ENCODE measurements at places on chromosomes 11 and 22. TPM values are rescaled to one million over a fixed set of nuclear protein-coding genes. Genes with fewer than 3 reads are reported as not detected.

DNA sequence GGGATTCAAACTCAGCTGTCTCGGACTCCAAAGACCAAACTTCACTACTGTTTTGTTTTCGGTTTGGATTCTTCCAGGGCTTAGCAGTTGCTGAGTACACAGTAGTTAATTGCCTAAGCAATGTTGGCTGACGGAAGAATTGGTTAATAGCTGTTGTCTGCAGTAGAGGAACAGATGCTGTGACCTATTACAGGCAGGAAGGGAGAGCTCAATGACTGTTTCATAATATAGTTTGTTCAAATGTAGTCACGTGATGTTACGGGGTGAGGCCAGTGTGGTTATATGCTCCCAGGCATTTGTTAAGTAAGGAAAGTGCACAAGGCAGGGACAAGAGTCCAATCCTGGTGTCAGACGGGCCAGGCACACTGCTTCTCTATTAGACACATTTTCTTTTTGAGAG is 222.6 kb upstream of the CCDC90B start:
- no peak overlapping the region for H3K4me3 ChIP-seq
- H3K27ac ChIP-seq = no peak overlapping the region
- H3K4me1 ChIP-seq = peaks cover 8% of the 10 kb centered on the region
- DNase-seq = no peak

DNA sequence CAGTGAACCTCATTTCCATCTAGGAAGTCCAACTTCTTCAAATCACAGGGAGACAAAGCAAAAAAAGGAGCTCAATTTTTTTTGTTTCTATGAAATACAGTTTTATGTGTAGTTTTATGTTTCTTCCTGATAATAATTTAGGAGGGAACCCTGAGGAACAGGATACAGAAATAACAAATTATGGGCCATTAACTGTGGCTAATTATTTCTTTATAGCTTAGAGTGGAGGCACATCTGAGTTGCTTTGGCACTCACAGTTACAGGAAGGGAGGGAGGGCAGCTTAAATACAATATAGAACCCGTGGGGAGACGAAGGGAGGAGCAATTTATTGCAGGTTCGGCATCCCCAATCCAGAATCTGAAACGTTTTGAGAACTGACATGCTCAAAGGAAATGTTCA is 37.1 kb upstream of the HORMAD2 start:
- H3K4me1 ChIP-seq = peaks cover 27% of the 10 kb centered on the region
- H3K27me3 ChIP-seq = no peaks in the 10 kb centered on the region
- no peak for DNase-seq
- H3K36me3 ChIP-seq = no peaks in the 10 kb centered on the region

GRCh38 chr22:42754658-42755057 is 34.0 kb upstream of the A4GALT start:
- no peak overlapping the region for H3K4me3 ChIP-seq
- H3K27ac ChIP-seq = no peak overlapping the region
- H3K36me3 ChIP-seq = no peaks in the 10 kb centered on the region
- no peaks in the 10 kb centered on the region for H3K4me1 ChIP-seq
- no peak for DNase-seq

DNA sequence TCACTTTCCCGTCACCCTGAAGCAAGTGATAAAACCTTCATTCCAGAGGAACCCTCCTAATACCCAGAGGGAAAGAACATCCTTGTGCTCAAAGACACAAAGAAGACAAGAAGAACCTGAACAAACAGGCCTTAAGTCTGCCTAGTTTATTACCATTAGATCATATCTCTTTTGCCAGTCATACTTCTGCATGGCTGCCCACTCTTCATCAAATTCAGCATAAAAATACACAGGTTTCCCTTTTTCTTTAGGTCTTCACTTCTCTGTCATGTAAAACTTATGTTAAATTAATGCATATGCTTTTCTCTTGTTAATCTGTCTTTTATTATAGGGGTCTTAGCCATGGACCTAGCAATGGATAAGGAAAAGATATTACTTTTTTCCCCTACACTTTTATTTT is 459.7 kb downstream of the DLG2 start:
- H3K27ac ChIP-seq = no peak overlapping the region
- H3K4me3 ChIP-seq = no peak overlapping the region
- H3K27me3 ChIP-seq = no peaks in the 10 kb centered on the region

DNA sequence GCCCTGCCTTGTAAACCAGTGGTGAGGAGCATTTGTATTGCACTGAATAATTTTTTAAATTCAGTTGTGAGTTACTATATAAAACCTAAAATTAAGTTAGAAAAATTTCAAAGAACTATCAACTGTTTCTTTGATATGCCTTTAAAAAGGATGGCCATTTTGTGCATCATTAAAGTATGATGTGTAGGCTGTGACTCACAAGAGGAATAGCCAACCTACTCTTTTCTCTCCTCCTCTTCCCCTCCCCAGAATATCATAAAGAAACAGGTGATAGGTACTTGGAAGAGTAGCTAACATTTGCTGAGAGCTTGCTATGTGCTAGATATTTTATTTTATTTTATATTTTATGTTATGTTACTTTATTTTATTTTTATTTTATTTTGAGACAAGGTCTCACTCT is 10.6 kb upstream of the PIK3C2A start:
- no peak overlapping the region for H3K4me3 ChIP-seq
- H3K27me3 ChIP-seq = no peaks in the 10 kb centered on the region
- H3K36me3 ChIP-seq = peaks cover 12% of the 10 kb centered on the region
- no peaks in the 10 kb centered on the region for H3K4me1 ChIP-seq

DNA sequence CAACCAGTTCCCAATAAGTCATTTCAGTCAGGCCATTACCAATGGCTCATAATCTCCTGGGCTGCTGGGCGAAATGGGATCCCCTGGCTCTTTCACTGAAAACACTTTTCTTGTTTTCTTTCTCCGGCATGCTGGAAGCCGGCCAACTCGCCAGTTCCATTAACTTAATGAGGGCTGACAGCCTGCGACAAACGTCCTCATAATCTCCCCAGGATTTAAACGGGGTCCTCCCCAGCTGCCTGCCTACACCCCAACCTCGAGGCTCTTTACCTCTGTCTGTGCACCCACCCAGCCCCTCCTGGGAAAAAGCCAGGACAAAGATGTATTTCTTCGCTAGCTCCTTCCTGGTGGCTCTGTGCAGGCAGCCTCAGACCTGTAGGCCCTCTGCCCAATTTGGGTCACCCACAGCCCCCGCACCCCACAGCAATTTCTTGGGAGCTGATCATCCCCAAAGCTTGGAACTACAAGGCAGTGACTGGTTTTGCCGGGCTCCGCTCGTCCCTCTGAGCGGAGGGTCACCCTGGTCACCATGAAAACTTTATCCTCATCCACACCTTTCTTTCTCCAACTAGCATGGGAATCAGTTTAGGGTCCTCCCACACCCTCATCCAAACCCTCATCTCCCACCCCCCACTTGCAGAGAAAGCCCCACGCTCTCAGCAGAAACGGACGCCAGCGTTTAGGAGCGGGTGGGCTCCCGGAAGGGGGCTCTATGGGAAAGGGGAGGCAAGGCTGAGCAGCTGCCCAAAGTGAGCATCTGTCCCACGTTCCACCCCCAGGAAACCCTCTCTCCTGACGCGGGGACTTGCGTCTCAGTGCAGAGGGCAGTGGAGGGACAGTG is 51.1 kb upstream of the KCNQ1OT1 start:
- H3K27me3 ChIP-seq = no peaks in the 10 kb centered on the region
- peak overlapping the region; percentile 93 for H3K27ac ChIP-seq
- no peaks in the 10 kb centered on the region for H3K36me3 ChIP-seq
- no peak overlapping the region for H3K4me3 ChIP-seq

DNA sequence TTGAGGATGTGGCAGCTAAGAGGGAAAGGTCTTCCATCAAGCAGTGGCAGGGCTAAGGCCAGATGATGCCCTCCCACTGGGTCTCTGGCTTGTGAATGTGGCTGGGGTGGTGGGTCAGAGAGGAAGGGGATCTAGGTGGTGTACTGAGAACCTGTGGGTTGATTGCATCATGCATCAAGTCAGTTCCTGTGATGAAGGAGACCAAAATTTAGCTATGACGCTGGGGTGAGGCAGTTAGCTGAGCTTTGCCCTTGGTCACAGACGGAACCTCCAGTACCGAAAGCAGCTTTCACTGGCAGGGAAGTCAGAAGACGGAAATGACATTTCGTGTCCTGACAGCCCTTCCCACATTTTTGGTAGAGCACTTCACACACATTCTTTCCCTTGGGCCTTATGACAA is 20.7 kb downstream of the ATG16L2 start:
- DNase-seq = no peak
- no peak overlapping the region for H3K27ac ChIP-seq
- H3K36me3 ChIP-seq = peaks cover 10% of the 10 kb centered on the region
- H3K4me1 ChIP-seq = peaks cover 17% of the 10 kb centered on the region
- no peaks in the 10 kb centered on the region for H3K27me3 ChIP-seq

- H3K27me3 ChIP-seq = no peaks in the 10 kb centered on the region
- no peaks in the 10 kb centered on the region for H3K36me3 ChIP-seq
- DNase-seq = no peak
- H3K27ac ChIP-seq = no peak overlapping the region
- peaks cover 4% of the 10 kb centered on the region for H3K4me1 ChIP-seq
- H3K4me3 ChIP-seq = no peak overlapping the region
Observed at GRCh38 chr22:33723915-33724314, 196.4 kb downstream of the LARGE1 start.

GRCh38 chr11:65445101-65445603 is 22.6 kb downstream of the NEAT1 start:
- no peak for DNase-seq
- H3K27me3 ChIP-seq = no peaks in the 10 kb centered on the region
- H3K4me3 ChIP-seq = no peak overlapping the region

- peaks cover 31% of the 10 kb centered on the region for H3K36me3 ChIP-seq
- no peak for DNase-seq
- H3K4me1 ChIP-seq = peaks cover 9% of the 10 kb centered on the region
- H3K27ac ChIP-seq = no peak overlapping the region
Observed at GRCh38 chr22:37880668-37881440, 25.2 kb upstream of the MICALL1 start.

DNA sequence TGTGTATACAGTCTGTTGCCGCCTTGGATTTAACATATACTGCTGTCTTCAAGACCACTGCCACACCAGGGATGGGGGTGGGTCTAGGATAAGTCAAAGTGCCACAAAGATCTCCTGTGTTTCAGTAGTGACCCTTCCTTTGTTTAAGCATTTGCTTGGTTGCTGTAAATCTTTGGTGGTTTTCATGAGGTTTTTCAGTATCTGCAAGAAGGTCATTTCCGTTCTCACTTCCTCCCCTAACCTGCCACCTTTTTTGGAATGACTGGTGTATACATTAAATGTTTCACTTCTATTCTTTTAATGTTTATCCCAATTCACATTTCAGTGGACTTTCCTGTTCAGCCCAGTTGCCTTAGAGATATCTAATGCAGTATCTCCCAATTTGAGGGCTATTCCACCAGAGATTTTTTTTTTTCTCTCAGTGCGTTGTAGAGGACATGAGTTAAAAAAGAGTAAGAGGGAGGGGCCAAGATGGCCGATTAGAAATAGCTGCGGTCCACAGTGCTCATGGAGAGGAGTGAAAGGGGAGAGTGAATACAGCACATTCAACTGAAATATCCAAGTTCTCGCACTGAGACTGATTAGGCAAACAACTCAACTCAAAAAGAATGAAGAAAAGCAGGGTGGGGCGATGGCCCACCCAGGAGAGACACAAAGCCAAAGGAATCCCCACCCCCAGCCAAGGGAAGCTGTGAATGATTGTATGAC is 43.2 kb downstream of the USP47 start:
- H3K27me3 ChIP-seq = no peaks in the 10 kb centered on the region
- H3K4me1 ChIP-seq = peaks cover 6% of the 10 kb centered on the region
- no peak overlapping the region for H3K27ac ChIP-seq
- H3K4me3 ChIP-seq = no peak overlapping the region

The GLB1L3 gene
- not detected for total RNA-seq

The OR51B4 gene
- 0.47 TPM for total RNA-seq
